ENCODE measurements at places on chromosomes 5 and 9.

GRCh38 chr5:147441191-147441695 is 68.6 kb downstream of the DPYSL3 start:
- no peak for DNase-seq

GRCh38 chr5:31993165-31993961 is 180.8 kb downstream of the GOLPH3 start:
- DNase-seq: peak; percentile 9

DNA sequence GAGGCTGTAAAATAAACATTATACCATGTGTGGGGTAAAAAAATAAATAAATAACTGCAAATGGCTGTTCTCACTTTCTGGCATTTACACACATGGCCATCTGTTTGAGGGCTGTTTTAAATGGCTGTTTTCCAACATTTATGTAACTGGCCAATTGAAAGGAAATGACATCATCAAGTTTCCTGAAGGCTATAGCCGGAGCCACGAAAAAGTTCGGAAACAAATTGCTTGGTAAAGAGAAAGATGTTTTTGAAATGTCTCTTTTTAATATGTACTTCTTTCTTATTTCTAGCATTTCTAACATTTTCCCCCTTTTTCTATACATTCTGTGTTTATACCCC is 95.4 kb upstream of the DAB2 start:
- peak; percentile 81 for DNase-seq

DNA sequence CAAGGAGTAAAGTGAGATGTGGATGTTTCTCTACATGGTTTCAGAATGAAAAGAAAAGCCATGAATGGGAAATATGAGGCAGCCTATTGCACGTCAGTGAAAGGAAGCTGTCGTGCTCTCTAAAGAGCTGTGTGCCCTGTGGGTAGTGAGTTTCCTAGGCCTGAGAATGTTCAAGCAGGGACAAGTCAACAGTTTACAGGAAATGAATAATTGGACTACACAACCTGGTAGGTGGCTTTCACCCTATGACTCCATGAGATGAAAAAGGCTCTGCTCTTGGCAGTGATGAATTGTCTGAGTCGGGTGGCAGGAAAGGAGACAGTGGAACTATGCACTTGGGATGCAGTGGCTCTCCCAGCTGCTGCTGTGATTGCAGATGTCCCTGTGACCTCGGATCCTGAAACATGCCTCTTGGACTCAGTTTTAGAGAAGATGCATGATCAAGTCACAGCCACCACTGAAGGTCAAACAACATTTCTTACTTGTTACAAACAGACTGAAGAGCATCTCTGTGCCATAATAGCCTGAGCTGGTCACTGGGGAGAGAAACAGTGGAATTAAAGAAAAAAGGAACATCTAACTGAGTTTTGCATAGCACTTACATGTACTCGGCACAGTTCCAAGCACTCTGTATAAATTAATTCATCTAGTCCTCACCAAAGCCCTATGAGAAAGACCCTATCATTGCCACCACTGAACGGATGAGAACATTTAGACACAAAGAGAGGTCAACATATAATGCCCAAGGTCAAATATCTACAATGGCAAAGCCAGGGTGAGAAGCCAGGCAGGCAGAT is 293.7 kb downstream of the SPOCK1 start:
- no peak for DNase-seq

DNA sequence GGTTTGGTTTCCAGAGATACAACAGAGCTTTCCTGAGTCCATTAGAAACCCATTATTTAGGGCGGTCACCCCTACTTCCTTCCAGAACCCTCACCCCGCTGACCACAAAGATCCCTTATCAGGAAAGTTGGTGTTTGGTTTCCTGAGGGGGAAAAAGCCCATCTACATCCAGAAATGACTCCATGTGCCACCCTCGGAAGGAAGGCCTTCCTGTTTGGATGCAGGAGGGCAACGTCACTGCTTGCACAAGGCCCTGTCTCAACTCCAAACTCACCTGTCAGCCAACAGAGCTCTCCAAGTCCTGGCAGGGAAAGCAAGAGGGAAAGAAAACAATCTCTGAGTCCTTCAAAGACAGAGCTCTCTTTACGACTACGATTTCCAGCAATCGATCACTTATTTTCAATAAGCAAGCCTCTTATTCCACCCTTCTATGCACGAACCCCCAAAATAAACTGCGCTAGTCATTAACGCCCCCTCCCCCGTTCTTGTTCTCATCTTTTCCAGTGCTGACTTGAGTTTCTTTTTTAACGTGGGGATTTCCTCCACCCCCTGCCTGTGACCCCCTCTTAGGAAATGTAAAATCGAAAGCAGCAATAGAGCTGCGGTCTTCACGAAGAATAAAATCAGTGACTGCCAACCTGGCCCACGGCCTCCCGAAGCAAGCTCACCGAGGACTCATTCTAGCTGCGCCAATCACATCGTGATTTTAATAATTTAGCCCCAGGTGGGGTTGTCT is 35.7 kb upstream of the NTNG2 start:
- DNase-seq: no peak

DNA sequence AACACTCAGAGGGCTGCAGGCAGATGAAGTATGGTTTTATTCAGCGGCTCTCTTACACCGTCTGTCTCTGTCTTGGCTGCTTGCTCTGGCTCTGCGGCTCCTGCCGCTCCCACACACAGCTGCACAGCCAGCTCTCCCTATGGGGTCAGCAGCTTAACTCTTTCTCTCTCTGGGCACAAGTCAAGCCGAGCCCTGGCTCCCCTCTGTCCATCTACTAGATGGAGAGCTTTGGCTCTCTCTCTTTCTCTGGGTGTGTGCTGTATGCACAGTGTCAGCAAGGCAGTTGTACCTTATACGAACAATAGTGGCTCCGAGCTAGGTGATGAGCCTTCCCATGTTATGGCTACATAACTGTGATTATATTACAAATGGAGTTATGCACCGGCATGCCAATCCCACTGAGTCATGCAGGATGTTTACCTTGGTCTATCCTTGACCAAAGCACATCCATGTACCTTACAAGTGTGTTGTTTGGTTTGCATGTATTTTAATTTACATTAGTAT is 19.3 kb upstream of the PPP2CA start:
- peak; percentile 38 for DNase-seq

- DNase-seq: no peak
These were observed 23.8 kb downstream of the SHC3 start for GRCh38 chr9:89154651-89155336.

- DNase-seq: no peak
These were observed 33.5 kb downstream of the SPATA31D1 start for GRCh38 chr9:82022121-82022520.

DNA sequence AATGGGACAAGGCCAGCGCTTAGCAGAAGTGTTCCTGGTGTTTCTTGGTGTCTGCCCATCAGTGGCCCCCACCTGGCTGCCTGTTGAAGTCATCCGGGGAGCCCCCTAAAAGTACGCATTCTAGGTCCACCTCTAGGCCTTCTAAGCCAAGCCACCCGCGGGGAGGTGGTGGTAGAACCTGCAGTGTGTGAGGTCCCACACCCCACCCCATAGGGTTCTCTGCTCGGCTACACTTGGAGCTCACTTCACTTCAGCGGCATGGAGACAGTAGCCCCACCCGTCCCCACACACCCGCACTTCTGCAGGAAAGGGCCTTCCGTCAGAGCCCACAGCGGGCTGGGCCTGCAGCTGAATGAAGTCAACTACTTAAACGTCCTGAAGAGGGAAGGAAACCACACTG is 29.6 kb upstream of the FCN2 start:
- DNase-seq: no peak
